ENCODE measurements at places on chromosomes 16 and 17. TPM values are rescaled to one million over a fixed set of nuclear protein-coding genes. Genes with fewer than 3 reads are reported as not detected.

CCL7 gene
- total RNA-seq: 0.36 TPM

DNA sequence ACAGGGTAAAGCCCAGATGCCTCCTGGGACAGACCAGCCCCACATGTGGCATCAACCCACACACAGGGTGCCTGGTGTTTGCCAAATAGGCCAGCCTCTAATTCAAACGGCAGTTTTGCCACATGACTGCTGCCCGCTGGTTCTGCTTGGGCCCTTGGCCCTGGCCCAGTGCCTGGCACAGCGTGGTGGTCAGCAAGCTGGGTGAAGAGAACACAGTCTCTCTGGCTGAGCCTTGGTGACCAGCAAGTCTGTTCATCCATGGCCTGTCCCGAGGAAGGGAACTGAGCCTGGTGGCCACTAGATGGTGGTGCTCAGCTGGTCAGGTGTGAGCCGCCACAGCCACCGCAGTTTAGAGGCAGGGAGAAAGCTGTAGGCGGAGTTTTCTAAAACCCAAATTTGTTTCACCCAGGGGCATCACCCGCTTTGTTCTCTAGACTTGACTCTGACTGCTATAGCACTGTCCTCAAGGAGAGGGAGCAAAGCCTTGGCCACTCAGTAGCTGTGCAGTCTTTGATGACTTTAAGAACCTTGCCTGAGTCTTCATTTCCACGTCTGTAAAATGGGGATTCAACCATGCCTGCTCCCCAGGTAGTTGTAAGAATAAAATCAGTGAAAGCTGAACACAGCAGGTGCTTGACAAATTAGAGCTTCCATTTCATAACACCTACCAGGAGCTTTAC, 4.7 kb upstream of the GFAP start:
- no peak overlapping the region for H3K27ac ChIP-seq
- no peaks in the 10 kb centered on the region for H3K36me3 ChIP-seq
- H3K4me1 ChIP-seq: peaks cover 10% of the 10 kb centered on the region
- peak; percentile 99 for DNase-seq

DNA sequence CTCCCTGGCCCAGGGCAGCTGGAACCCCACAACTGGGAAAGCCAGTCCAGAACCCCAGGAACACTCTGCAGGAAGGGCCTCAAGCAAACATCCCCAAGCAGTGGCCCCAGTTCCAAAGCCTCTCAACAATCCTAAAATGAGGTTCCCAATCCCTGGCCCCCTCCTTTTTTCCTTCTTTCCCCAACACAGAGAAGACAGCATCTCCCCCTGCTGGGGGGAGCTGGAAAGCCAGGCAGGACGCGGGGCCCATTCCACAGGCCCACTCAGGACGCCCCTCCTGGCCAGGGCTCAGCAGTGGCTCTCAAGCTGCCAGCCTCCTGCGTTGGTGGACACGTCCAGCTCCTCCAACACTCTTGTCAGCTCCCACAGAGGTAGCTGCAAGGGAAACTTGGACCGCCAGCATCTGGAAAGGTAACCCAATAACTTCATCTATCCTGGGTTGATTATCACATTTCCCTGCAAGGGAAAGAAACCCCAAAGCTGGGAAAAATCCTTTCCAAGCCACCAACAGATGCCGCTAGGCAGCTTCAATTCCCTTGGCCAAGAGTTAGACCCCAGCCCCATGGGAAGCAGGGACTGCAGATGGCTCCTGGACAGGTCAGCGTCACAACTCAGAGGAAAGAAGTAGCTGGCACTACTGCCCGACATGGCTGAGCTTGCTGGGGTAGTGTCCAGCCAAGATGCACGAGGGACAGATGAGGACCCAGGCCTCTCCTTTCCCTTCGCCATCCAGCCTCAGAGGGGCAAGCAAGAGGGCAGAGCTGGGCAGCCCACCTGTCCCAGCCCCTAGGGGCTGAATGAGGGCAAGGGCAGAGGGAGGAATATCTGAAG, 7.6 kb downstream of the HDAC5 start:
- peaks cover 8% of the 10 kb centered on the region for H3K4me1 ChIP-seq
- H3K36me3 ChIP-seq: no peaks in the 10 kb centered on the region
- no peaks in the 10 kb centered on the region for H3K27me3 ChIP-seq

FBXL19 gene
- 12.7 TPM for total RNA-seq

Measured in osteoblast (primary cell).